Body of pancreas (tissue), 4 donors: ENCODE measurements at places on chromosomes 1 and 21. TPM values are rescaled to one million over a fixed set of nuclear protein-coding genes. Genes with fewer than 3 reads are reported as not detected.

MAN1C1 gene
- 10.9 TPM for total RNA-seq

GSTM5 gene
- total RNA-seq = not detected

GRCh38 chr1:119147661-119148090 lies 7.2 kb upstream of the WARS2 start:
- no peaks in the 10 kb centered on the region for H3K4me1 ChIP-seq
- no peak for DNase-seq
- H3K27ac ChIP-seq = no peak overlapping the region
- H3K27me3 ChIP-seq = no peaks in the 10 kb centered on the region
- H3K36me3 ChIP-seq = no peaks in the 10 kb centered on the region
- H3K4me3 ChIP-seq = no peak overlapping the region

DNA sequence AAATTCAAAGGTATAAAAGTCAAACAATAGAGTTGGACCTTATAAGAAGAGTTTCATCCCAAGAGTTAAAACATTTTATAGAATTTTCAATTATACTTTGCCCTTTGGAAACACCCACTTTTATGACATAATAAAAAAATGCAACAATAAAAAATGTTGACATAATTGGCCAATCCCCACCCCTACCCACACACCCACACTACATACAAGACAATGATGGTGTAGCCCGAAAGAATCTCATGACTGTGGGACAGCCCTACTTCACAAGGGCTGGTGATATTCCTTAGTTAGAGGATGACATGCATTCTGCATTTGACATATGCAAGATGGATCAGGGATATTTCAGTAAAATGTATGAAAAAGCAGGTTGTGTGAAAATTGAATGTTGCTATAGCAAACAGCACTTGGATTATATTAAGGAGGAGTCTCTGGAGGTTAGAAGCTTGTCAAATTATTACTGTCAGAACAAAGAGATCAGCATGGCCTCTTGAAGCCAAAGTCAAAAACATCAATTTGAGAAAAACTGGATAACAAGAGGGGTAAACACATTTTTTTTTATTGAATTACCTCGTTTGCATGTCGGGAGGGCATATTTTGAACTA lies 133.0 kb upstream of the SAMSN1 start:
- H3K4me3 ChIP-seq = no peak overlapping the region
- H3K27me3 ChIP-seq = no peaks in the 10 kb centered on the region
- H3K27ac ChIP-seq = no peak overlapping the region

- H3K4me1 ChIP-seq = peaks cover 54% of the 10 kb centered on the region
- no peaks in the 10 kb centered on the region for H3K36me3 ChIP-seq
- H3K4me3 ChIP-seq = peak overlapping the region; percentile 27
Observed at GRCh38 chr1:9291914-9292360, 757 bp upstream of the SPSB1 start.
